ENCODE measurements at places on chromosomes 1 and 21.

DNA sequence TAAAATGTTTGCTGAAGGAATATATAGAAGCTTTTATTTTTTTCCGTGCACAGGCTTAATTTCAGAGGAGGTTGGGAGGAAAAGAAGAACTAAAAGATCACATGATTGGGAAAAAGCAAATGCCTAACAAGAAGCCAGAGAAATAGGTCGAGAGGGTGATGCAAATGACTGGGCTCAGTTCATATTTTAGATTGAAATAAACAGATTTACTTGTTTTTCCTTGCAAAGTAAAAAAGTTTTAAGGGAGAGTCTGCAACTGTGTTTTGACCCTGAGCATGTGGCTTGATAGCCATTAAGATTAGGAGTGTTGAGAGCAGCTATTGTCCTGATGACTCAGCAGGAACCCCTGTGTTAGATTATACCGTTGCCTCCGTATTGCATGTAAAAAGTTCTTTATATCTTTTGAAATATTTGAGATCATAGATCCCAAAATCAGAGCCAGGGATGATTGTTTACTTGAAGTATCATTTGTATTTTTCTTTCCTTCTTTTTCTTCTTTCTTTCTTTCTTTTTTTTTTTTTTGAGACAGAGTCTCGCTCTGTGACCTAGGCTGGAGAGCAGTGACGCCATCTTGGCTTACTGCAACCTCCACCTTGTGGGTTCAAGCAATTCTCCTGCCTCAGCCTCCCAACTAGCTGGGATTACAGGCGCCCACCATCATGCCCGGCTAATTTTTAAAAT is 20.2 kb downstream of the CLIC4 start:
- DNase-seq, result no peak

GRCh38 chr1:151968058-151968457 is 25.6 kb downstream of the S100A10 start:
- peak; percentile 60 for DNase-seq

DNA sequence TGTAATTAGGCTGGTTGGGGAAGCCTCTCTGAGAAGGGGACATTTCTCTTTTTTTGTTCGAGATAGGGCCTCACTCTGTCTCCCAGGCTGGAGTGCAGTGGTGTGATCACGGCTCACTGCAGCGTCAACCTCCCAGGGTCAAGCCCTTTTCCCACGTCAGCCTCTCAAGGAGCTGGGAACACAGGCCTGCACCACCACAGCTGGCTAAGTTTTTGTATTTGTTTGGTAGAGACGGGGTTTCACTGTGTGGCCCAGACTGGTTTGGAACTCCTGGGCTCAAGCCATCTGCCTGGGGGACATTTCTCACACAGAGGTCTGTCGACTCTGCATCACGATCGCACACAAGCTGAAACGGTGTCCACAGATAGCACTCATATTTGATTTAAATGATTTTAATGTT is 39.7 kb downstream of the HUNK start:
- DNase-seq, result no peak

DNA sequence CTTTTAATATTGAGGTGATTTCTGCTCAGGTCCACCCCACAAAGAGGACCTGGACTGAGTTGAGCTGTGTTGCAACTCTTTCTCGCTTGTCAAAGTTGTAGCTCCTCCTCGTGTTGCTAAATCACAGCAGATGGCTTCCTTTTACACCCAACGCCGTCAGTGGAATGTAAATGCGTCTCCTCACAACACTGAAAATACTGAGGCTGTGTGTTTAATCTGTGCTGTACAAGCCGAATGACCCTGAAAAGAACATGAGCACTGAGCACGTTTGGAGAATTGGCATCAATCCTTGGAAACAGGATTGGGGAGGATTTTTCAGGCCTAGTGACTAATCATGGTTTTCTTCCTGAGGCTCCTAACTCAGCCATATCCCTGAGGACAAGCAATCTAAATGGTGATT is 196.0 kb downstream of the CRB1 start:
- no peak for DNase-seq

DNA sequence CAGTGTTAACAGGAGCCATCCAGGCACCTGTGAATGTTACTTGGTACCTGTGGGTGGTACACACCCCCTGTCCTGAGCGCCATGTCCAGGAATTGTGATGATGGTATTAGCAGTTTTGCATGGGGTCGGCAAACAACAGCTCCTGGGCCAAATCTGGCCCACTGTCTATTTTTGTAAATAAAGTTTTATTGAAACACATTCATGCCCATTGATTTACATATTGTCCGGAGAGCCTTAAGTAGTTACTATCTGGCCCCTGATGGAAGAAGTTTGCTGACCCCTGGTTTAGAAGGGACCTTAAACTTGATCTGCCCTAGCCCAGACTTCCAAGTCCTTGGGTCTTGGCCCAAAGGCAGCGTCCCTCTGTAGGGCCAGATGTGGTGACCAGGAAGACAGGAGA is 58.3 kb downstream of the SPSB1 start:
- no peak for DNase-seq

DNA sequence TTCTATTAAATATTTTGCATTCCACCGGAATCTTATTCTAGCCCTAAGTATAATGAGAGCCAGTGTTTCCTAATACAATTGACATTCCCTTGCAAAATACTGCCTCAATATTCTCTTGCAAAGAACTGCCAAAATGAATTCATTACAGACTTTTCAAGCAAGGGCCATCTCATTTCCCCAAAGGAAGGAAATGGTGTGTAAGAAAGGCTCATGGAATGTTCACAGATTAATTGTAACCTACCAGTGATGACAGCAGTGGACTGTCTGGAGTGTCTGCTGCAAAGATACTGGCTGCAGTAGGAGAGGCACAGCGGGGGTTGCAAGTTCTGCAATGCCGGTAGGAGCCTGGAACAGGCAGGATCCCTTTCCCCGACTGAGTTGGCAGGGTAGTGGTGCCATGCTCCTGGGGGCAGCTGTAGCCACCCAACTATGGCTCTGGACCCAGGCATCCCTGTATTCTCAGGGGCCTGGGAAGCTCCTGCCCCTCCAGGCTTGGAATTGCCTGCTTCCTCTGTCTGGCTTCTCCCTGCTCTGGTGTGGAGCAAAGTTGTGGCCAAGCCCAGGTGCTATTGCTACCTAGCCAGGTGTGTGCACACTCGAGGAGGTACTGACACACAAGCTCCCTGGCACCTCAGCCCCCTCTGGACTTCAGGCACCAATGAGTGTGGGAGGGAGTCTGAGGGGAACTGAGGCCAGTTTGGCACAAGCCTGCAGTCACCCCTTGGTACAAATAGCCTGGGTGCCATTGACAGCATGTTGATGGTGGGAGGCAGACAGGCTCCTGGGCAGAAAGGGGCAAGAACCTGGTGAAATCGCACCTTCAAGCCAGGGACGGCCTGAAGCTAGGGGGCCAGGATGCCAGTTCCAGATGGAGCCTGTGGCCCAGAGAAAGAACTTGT is 1371.0 kb downstream of the KCNT2 start:
- DNase-seq, result no peak

DNA sequence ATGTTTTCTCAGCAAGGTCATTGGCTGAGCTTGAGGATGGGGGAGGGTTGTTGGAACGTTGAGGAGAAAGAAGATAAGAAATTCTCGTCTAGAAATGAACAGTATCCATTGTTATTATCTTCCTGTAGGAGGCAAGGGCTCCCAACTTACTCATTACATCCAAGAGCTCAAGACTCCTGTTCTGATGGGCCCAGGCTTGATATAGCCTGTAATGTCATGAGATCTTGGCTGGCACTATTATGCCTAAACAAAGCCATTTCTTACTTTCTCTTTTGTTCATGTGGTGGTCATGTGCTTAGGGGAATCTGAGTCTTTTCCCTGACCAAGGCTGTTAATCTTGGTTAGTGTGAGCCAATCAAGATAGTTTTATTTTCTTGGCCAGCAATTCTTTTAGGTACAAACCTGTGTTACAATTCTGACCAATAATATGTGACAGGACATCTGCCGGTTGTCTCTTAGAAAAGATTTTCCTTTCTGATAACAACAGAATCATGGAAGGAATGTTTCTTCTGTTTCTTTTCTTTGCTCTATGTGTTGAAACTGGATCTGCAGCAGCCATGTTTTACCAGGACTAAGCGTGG is 15.2 kb upstream of the IGSF3 start:
- DNase-seq, result no peak

GRCh38 chr1:88701275-88701674 is 17.2 kb downstream of the PKN2 start:
- DNase-seq, result no peak

DNA sequence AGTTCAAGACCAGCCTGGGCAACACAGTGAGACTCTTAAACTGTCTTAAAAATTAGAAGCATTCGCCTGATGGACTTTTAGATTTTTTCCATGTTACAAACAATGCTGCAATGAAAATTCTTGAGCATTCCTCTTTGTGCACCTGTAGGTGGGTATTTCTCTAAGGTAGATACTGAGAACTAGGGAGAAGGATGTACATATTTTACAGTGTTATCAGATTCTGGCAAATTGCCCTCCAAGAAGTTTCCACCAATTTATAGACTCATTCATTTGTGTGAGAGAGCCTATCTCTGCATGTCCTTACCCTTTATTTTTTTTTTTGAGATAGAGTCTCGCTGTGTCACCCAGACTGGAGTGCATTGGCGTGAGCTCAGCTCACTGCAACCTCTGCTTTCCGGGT is 12.3 kb upstream of the LEFTY2 start:
- no peak for DNase-seq

- DNase-seq, result no peak
Observed at GRCh38 chr1:94265906-94266305, 28.5 kb upstream of the ARHGAP29 start.

- no peak for DNase-seq
Observed at GRCh38 chr1:39825432-39825941, 36.8 kb upstream of the BMP8B start.

GRCh38 chr21:35586305-35586704 is 474.0 kb downstream of the SETD4 start:
- no peak for DNase-seq

DNA sequence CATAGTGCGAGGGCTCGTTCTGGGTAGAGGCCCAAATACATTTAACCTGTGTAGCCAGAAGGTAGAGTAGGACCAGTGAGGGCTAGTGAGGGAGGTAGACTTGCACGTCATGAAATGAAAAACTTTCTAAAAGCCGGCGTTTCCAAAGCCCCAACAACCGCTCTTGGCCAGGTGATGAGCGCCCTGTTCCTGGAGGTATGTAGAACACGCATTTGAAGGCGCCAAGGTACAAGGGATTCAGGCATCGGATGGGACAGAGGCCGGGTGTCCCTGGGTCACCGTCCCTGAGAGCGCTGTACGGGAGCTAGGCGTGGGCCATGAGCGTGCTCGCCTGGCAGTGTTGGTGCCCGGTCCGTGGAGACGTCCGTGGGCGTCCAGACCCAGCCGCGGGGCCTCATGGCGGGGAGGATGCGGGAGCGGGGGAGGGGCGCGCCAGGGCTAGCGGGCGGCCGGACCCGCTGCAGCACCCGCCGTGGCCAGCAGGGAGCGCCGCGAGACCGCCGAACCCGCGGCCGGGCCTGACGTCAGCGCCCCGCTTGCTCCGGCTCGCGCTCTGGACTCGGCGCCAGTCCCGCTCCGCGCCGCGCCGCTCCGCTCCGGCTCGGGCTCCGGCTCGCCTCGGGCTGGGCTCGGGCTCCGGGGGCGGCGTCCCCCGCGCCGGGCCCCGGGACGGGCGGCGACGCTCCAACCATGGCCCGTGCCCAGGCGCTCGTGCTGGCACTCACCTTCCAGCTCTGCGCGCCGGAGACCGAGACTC is at the start of gene PTPRU:
TSS of gene PTPRU (plus strand) at position 568 of the 757 bp plus-strand sequence. CDS start at position 691, 123 bp downstream.
- DNase-seq, result peak; percentile 73

DNA sequence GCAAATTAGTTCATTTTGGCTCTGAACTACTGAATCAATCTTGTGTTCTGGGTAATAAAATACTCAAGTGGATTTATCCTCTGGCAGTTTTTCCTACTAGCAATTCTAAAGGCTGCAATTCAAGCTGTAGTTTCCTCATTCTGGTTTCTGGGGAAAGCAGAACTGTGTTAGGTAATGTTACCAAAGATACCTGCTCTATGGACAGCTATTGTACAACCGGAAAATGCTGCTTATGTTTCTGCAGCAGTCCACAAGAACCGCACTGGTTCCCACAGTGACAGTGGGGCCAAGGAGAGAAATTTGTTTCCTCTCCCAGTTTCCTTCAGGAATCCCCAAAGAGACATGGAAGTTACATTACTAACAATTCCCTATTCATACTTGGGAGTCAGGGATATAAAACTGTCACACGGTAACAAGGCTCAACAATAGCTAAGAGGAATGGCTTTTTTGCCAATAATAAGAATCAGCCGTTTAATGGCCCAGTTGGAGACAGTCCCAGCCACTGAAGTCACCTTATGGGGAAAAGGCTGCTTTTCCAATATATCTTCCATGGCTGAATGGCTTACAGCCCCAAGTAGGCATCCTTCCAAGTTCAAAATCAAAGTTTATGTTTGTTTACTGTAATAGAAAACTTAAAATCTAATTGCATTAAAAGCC is 52.6 kb downstream of the PCNX2 start:
- DNase-seq, result no peak

DNA sequence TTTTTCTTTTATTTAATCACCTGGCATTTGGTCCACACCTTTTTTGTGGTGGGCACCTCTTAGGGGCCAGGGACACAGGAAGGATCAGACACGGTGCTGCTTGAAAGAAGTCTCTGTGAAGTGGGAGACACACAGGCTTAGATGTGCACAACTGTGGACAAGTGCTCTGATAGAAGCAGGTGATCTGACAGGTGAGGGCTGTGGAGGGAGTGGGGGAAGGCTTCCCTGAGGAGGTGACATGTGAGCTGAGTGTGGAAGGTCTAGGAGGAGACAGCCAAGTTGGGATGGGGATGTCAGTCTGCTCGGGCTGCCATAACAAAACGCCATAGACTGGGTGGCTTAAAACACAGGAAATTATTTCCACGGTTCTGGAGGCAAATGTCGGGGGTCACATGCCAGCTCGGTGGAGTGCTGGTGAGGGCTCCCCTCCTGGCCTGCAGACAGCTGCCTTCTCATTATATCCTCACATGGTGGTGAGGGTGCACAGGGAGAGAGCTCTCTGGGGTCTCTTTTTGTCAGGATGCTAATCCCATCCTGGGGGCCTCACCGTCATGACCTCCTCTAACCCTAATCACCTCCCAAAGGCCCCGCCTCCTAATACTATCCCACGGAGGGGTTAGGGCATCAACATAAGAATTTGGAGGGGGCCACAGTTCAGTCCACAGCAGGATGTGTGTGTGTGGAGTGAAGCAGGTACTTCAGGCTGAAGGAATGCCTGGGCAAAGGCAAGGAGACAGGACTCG is 5.2 kb upstream of the KIAA1614 start:
- DNase-seq, result no peak

- no peak for DNase-seq
Observed at GRCh38 chr21:32483293-32483595, 70.7 kb downstream of the EVA1C start.

DNA sequence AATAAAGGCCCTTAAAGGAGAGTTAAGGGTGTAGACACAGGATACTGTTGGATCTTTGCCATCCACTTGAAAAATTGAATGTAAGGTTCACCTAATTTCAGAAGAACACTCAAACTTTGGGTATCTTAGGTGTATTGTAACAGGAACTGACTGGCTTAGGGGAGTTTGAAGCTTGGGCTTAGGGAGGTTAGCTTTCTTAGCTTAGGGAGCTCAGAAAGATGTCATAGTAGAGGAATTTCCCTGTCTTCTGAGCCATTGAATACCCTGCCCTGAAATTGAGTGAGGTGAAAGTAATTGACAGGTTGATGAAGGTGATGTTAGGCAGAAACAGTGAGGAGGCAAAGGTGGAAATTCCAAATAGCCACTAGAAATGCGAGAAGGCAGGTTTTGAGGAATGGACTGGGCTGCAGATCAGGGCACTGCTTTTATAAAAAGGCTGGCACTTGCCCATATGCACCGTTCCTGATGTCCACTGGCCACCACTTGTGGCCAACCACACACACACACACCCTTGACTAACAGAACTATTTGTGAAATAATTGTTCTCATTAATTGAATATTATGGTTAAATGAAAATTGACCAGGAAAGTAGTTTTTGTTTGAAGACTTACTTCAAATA is 16.5 kb downstream of the BACH1 start:
- no peak for DNase-seq

- no peak for DNase-seq
Observed at GRCh38 chr1:110690709-110691365, 16.1 kb upstream of the KCNA3 start.
